HCT116 (cell line): ENCODE measurements at places on chromosomes 2 and 18. TPM values are rescaled to one million over a fixed set of nuclear protein-coding genes. Genes with fewer than 3 reads are reported as not detected.

GRCh38 chr2:54497763-54498680 is 41.9 kb downstream of the SPTBN1 start:
- DNase-seq = no peak

IL18R1 gene
- total RNA-seq = 1.5 TPM

- DNase-seq = no peak
These were observed 36.5 kb downstream of the PPM1B start for GRCh38 chr2:44205169-44205568.

GRCh38 chr2:229713371-229714079 is 830 bp downstream of the DNER start:
- no peak for DNase-seq

DNA sequence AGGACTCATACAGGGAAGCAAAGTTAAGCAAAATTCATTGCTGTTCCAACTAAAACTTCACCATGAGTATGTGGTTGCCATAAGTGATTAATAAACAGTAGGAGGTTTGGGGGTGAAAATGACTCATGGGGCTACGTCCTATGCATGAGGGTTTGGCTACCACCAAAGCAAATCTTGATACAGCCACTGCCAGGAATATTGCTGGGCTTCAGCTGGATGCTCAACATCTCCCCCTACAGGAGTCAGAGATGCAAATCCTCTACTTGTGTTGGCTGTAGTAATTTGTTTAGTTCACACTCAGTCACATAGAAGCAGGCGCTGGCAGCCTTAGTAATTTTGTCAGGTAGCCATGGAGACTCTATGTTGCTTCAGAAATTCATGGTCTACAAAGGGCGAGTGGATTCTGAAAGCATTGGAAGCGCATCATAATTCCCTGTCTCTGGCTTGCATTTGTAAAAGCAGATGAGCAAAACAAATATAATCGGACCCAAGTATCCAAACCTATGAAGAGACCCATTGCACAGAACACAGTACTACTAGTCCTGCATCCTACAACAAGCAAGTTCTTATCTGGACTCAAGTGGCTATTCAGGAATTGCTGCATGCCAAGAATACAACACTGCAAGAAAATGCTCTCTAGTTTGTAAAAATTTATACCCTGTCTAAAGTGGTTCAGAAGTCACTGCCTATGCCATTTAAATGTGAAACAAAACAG is 76.0 kb downstream of the CD28 start:
- peak; percentile 61 for DNase-seq

PLGLB2 gene
- total RNA-seq = 0.91 TPM

DNA sequence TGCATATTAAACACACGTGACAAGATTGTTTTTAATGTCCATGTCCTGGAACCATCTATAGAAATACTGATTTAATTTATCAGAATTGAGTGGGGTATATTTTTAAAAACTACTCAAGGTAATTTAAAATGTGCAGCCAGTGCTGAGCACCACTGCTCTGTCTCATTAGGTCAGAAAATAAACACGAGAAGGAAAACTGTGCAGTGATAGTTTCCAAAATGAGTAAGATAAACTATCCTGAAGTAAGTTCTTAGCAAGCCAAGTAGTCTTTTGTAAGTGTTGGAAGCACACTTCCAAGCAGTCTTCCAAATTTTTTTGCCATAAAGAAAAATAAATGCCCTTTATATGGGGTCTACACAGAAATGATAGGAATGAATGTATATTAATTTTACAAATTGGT is 93.8 kb upstream of the DNAJC10 start:
- DNase-seq = no peak

IL36A gene
- not detected for total RNA-seq

DNA sequence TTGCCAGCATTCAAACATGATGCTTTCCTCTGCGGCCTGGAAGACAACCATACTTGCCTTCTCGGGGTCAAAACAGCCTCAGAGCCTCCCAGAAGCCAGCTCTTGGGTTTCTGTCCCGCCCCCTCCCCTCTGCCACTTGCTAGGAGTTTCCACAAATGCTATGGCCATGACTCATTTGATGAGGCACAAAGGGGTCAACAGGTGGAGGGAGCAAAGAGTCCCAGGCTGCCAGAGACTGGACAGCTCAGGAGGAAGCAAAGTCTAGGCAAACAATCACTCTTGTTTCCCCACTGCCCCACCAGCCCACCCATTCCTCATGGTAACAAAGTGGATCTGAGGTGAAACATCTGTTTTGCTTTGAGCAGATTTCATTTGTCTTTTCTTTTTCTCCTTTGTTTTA is 551.1 kb downstream of the TNS1 start:
- no peak for DNase-seq

DNA sequence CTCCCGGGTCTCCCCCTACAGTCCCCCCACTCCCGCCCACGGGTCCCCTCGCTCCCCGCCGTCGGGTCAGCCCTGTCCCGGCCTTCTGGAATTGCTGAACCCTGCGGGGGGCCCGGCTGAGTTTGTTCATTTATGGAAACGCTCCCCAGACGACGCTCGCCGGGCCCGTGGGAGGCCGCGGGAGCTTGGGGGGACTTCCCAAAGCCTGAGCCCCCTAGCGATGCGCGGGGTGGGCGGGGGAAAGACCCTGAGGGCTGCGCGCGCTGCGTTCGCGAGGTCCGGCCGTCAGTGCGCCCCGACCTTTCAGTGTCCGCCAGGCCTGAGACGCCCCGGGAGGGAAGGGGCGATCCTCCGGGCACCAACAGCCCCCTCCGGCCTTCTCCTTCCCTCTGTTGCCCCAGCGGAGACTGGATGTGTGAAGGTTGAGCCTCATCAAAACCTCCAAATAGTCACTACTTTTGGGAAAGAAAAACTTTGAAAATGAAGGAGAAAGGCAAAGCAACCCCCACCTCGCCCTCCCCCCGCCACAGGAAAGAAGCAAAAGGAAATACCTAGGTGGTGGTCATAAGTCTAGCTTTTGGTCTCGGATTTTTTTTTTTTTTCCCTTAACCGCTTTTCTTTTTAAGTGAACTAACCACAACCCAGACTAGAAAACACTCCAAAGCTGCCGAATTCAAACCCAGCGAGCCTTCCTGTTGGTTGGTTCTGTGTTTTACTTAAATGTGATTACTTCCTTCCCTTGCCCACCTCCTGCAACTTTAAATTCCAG is 509 bp upstream of the CYS1 start:
- no peak for DNase-seq

GRCh38 chr18:78758496-78758895 is 221.1 kb upstream of the SALL3 start:
- no peak for DNase-seq

- DNase-seq = no peak
These were observed 306.2 kb upstream of the KCNJ3 start for GRCh38 chr2:154392256-154392655.

- DNase-seq = no peak
These were observed 281.5 kb downstream of the EN1 start for GRCh38 chr2:118565786-118566540.

PRKAG3 gene
- total RNA-seq = not detected

DNA sequence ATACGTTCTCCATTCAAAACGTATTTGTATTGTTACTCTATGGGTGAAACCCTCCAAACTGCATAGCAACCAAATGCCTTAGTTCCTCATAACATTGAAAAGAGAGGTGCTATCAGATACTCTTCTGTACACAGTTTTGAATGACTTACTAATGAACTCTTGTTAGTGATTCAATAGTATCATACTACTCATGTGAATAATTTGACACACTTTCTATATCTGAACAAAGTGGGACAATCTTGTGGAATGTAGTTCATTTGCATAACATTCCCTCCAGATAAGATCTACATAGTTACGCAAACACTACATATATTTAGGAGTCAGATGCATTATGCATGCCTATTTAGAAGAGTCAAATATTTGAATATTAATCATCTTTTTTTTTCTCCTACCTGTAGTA is 232.0 kb upstream of the NRXN1 start:
- no peak for DNase-seq

- DNase-seq = no peak
These were observed 1606.3 kb downstream of the SUCLG1 start for GRCh38 chr2:82852787-82853186.

- DNase-seq = no peak
These were observed 90.9 kb upstream of the SETBP1 start for GRCh38 chr18:44589693-44590355.

GALR1 gene
- total RNA-seq = not detected

SLC8A1 gene
- total RNA-seq = 0.07 TPM

GRCh38 chr2:26172189-26172870 is 558 bp upstream of the GAREM2 start:
- no peak for DNase-seq

GRCh38 chr18:43278355-43278754 is 1.1 kb upstream of the SYT4 start:
- no peak for DNase-seq

GRCh38 chr2:168713325-168713724 is 89.1 kb upstream of the NOSTRIN start:
- no peak for DNase-seq

UPP2 gene
- not detected for total RNA-seq

TEKT4 gene
- total RNA-seq = not detected

GRCh38 chr2:85858841-85859240 is 29.9 kb downstream of the ST3GAL5 start:
- DNase-seq = no peak
